CD8-positive, alpha-beta memory T cell (primary cell): ENCODE measurements at places on chromosomes 12 and 14.

- no peak for DNase-seq
Observed at GRCh38 chr12:33223956-33224355, 215.7 kb downstream of the SYT10 start.

- no peak for DNase-seq
Observed at GRCh38 chr12:47281667-47282171, 202.0 kb upstream of the AMIGO2 start.

DNA sequence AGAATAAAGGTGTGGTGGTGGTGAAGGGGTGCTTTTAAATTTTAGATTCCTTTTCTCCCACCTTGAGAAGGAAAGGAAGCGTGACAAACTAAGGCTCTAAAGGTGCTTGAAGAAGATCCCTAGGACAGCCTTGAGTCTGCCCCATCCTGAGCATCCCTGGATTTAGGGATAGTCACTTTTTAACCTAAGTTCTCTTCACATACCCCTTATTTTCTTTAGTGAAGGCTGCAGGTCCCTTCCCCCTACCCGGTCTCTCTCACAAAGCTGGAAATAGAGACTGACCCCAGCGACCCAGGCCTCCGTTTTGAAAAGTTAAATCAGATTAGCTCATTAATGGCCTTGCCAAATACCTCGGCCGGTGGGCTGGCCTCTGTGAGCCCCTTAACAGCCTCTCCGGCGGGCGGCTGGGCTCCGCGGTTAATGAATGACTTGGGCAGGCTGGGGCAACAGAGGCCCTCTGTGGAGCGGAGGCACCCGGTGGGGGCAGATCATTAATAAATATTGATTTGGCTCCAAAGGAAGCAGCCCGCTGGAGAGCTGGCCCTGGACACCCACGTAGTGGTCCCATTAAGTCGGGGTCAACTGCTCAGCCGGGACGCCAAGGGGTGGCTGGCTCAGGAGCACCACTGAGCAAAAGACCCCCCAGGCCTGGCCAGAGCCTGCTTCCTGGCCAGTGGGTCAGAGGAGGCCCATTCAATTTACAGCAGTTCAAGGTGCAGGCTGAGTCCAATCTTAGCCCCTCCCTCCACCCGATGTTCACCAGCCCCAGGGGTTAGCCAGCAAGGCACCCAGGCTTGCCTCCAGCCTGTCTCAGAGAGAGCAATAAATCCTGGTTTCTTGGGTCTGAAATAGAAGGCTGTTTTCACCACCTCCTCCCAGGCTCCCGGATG is 31.8 kb downstream of the PAH start:
- DNase-seq: no peak

- no peak for DNase-seq
Observed at GRCh38 chr12:109718390-109718789, 4.8 kb downstream of the FAM222A start.

DNA sequence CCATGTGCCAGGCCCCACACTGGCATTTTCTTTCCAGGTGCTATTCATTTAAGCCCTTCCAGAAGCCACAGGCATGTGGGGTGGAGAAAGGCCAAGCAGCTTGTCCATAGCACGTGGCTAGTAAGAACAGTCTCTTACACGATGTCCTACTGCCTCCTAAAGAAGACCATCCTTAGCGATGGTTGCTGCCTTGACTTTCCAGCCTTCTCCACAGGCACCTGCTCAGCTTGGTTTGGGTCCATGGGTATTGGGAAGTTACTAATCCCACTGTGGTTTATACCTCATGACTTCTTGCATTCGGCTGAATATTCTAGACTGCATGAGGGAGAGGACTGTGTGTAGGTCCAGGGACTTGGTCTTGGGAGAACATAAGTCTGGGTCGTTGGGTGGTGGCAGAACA is 49.2 kb downstream of the NINJ2 start:
- DNase-seq: no peak
